Renal pelvis (tissue), 12 donors: ENCODE measurements at places on chromosomes 11 and 22. TPM values are rescaled to one million over a fixed set of nuclear protein-coding genes. Genes with fewer than 3 reads are reported as not detected.

Gene MMP8
- polyA plus RNA-seq = not detected

Gene CCDC88B
- 3.4 TPM for polyA plus RNA-seq

Gene OTOG
- 0.13 TPM for polyA plus RNA-seq

Gene SUSD2
- 16.8 TPM for polyA plus RNA-seq
